LNCaP clone FGC (cell line): ENCODE measurements at places on chromosomes 3 and 15.

- DNase-seq: no peak
Measured at GRCh38 chr3:151841801-151842200, 27.9 kb downstream of the AADAC start.

GRCh38 chr3:141619450-141619849 lies 118.6 kb upstream of the RNF7 start:
- DNase-seq: no peak

DNA sequence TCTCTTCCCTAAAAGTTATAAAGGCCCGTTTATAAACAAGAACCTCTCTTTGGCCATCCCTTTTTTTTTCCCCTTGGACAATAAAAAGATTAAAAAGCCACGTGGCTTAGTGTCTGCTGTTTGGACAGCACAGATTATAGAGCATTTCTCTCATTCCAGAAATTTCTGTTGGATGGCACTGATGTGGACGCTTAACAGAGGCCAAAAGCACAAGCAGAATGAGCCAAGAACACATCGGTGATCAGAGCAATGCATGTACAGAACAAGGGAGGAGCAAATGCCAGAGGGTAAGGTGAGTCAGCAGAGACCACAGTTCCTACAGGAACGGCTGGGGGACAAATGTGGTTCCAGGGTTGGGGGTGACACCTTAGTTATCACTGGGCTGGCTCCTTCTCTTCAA lies 30.3 kb upstream of the CTNNB1 start:
- DNase-seq: no peak

GRCh38 chr3:48435223-48435595 lies 4.7 kb downstream of the CCDC51 start:
- DNase-seq: no peak

DNA sequence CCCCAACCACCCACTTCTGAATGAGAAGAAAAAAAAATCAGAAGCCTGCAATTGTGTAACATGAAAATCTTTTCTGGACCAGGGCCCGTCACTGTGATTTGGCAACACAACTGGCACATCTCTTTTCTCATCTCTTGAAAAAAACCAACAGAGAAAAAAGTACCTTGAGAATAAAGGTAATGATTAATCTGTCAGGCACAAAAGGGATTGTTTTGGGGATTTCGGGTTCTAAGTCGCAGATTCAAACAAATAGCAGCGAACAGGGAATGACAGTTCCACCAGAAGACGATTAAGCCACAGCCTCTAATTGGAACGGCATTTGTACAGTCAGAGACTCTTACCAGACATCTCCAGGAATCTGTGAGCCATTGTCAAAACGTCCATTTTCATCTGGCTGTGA lies at the start of gene AQP9:
Gene AQP9, plus strand, starts transcription at position 276 of the 400 bp plus-strand sequence. CDS start 185 bp downstream, outside the sequence.
- no peak for DNase-seq

DNA sequence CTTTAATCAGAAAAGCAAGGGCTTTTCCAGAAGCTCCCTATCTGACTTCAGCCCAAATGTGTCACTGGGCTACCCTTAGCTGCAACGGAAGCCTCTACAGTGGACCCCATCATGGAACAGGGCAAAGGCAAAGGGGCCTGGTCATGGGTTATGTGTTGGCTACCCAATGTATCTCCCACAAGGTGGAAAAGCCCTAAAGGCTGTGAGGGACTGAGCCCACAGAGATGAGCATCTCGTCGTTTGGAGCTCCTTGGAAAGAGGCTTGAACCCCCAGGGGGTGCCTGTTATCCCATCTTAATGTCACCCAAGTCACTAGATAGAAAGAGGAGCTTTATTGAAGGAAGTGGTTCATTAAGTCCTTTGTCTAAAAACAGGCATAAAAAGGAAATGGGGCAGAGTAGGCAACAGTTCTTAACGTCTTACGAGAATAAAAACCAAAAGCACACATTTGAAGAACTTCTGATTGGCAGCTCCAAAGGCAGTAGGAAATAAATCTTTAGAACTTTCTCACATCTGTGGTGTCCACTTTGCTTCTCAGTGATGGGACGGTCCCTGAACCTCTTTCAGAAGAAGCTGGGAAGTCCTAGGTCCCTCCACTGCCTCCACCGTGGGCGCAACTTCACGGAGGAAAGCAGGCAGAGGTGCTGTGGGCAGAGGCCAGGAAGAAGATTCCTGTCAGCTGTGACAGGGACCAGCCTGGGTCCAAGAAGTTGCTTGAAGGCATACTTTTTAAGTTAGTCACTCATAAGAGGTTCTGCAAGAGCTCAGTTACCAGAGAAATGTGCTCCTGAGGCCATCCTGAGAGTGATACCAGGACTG lies 93.7 kb downstream of the MYLK start:
- no peak for DNase-seq

GRCh38 chr3:137219801-137220445 lies 262.1 kb downstream of the IL20RB start:
- no peak for DNase-seq

- no peak for DNase-seq
Measured at GRCh38 chr3:141904203-141904602, 27.8 kb downstream of the ATP1B3 start.

- DNase-seq: no peak
Measured at GRCh38 chr15:101126618-101127505, 125.0 kb downstream of the CHSY1 start.

DNA sequence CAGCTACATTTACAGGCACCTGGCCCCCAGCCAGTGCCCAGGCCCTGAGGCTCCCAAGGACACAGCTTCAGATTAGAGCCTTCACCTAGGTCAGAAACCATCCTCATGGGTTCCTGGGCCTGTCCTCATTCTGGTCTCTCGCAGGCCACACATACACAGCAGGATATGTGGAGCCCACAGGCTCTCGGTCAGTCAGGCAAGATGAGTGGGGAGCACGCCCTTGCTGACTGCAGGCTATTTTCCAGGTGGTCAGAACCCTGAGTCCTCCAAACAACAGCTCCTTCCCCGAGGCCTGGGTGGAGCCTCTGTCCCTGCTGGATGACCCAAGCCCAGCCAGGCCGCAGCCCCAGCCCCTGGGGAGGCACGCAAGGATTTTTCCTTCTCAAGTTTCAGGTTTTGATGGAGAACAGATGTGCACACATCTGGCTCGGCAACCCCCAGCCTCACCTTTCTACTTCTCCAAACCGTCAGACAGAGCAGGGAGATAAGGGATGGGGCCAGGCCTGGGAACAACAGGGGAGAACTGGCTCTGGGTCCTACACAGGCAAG lies 1.6 kb downstream of the STRA6 start:
- DNase-seq: no peak

GRCh38 chr15:79018960-79019359 lies 71.6 kb downstream of the RASGRF1 start:
- no peak for DNase-seq

DNA sequence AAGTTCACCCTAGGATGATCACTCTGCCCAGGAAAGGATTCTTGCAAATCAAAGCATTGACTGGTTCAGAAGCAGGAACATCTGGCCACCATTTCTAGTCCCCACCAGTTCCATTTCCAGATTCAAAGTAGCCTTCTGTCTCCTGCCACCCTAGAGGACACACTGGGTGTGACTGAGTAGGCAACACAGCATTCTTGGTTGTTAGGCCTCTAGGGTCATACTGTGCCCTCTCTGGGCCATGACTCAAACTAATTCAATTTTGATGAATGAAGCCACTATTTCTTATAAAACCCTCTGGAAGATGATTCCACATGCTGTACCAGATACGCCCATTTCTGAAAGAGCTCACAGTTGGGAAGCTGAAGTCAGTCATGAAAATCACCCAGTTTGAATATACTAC lies 69.7 kb downstream of the WDR76 start:
- DNase-seq: no peak

DNA sequence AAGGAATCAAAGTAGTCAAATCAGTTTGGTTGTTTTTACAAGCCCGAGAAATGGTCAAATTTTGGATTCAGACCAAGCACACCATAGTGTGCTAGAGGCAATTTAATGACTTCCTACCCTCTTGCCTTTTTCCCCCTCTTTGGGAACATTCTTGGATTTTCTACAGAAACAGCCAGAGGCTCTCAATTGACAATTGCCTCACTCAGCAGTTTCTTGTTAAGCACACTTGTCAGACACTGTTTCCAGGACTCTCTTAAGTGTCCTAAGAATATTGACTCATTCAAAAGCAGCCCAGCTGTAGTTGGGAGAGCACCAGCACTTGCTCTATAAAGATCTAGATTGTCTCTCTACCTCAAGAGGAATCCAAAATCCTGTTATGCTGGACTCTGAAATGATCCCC lies 1.5 kb upstream of the SLC35G2 start:
- peak; percentile 58 for DNase-seq

GRCh38 chr3:69161587-69162307 lies 39.4 kb upstream of the LMOD3 start:
- DNase-seq: peak; percentile 31

DNA sequence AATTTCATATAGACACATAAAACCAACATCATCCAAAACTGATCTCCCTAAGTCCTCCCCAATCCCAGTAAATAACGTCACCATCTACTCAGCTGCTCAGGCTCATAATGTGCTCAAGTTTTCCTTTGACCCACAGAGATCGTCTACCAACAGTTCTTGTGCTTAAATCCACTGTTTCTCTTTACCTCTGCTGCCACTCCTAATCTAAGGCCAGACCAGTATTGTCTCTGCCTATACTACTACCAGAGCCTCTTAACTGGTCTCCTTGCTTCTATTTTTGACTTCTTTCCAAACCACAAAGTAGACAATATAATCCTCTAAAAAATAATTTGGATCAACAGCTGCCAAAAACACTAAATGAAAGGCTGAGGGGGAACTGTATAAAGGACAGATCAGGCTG lies 65.3 kb downstream of the CLASP2 start:
- DNase-seq: no peak

- no peak for DNase-seq
Measured at GRCh38 chr3:104548401-104548800, 818.3 kb upstream of the ALCAM start.

GRCh38 chr15:41018534-41018933 lies 65.3 kb downstream of the CHAC1 start:
- peak; percentile 95 for DNase-seq

DNA sequence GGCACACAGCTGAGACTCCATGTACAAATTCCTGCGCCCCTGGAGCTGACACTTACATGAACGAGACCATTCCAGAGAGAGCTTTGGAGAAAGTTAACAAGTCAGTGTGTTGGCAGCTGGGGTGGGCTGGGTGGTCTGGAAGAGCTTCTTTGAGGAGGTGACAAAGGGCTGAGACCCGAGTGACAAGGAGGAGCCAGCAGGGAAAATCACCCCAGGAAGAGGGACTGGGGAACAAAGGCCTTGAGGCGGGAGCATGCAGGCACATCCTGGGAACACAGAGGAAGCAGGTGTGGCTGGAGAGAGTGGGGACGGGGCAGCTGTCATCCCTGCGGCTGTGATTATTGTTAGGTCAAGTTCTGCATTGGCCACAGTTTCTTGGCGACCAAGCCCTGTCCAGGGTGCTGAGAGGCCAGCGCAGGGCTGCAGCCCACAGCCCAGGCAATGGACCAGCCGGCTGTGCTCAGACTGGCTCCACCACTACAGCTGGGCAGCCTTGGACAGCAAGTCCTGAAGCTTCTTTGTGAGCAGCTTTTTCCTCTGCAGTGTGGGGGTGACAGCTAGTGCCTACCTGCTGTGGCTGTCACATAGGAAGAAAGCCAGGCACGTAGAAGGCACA lies 34.2 kb upstream of the PRR23E start:
- DNase-seq: no peak
